Dermis microvascular lymphatic vessel endothelial cell (primary cell): ENCODE measurements at places on chromosomes 3 and 15. TPM values are rescaled to one million over a fixed set of nuclear protein-coding genes. Genes with fewer than 3 reads are reported as not detected.

GYG1 gene
- total RNA-seq: 37.4 and 40.5 TPM in 2 replicates

UBE2E2 gene
- total RNA-seq: 28.1 and 31.5 TPM in 2 replicates

MFGE8 gene
- 26.7 and 50.3 TPM in 2 replicates for total RNA-seq

TTC21A gene
- 0.90 and 3.2 TPM in 2 replicates for total RNA-seq

SLC27A2 gene
- total RNA-seq: 3.6 and 3.7 TPM in 2 replicates

DUOXA1 gene
- not detected in 2 replicates for total RNA-seq

ARHGEF26 gene
- total RNA-seq: 0.13 TPM in 2 replicates

SAMD7 gene
- not detected in 2 replicates for total RNA-seq

SHC4 gene
- 0.25 and 0.51 TPM in 2 replicates for total RNA-seq

KY gene
- not detected in 2 replicates for total RNA-seq

PGBD4 gene
- total RNA-seq: 0.64 and 1.1 TPM in 2 replicates

FGD5 gene
- 86.3 and 122 TPM in 2 replicates for total RNA-seq

ZNF860 gene
- total RNA-seq: 1.3 and 1.9 TPM in 2 replicates

SERPINI1 gene
- 0.76 and 1.4 TPM in 2 replicates for total RNA-seq

ARIH2 gene
- total RNA-seq: 54.7 and 74.6 TPM in 2 replicates

SLC22A14 gene
- under 0.01 TPM in 1 of 2 replicates, not detected in the other for total RNA-seq

RUBCN gene
- total RNA-seq: 5.1 and 9.0 TPM in 2 replicates

GREM1 gene
- total RNA-seq: under 0.01 and 0.13 TPM in 2 replicates

ISLR gene
- 0.13 TPM in 1 of 2 replicates, not detected in the other for total RNA-seq

TPRA1 gene
- total RNA-seq: 23.1 and 30.7 TPM in 2 replicates

IL17RC gene
- 16.9 and 25.3 TPM in 2 replicates for total RNA-seq

PLCH1 gene
- under 0.01 TPM in 1 of 2 replicates, not detected in the other for total RNA-seq

GMNC gene
- not detected in 2 replicates for total RNA-seq

ERICH6 gene
- under 0.01 TPM in 2 replicates for total RNA-seq

ZBTB20 gene
- total RNA-seq: 8.7 and 12.5 TPM in 2 replicates

CCDC54 gene
- not detected in 2 replicates for total RNA-seq

FEZF2 gene
- total RNA-seq: not detected in 2 replicates

NR1I2 gene
- total RNA-seq: under 0.01 TPM in 1 of 2 replicates, not detected in the other

AHSG gene
- total RNA-seq: under 0.01 TPM in 1 of 2 replicates, not detected in the other

PIK3R4 gene
- total RNA-seq: 27.9 and 35.0 TPM in 2 replicates

PRSS50 gene
- not detected in 2 replicates for total RNA-seq

WDR49 gene
- 0.13 TPM in 2 replicates for total RNA-seq

CPEB1 gene
- not detected in 2 replicates for total RNA-seq

WDR93 gene
- total RNA-seq: under 0.01 TPM in 1 of 2 replicates, not detected in the other

RBP2 gene
- not detected in 2 replicates for total RNA-seq

GABRR3 gene
- not detected in 2 replicates for total RNA-seq

MAP1A gene
- total RNA-seq: under 0.01 and 0.13 TPM in 2 replicates

MNS1 gene
- total RNA-seq: 0.13 TPM in 2 replicates

ROPN1 gene
- total RNA-seq: not detected in 2 replicates

NCBP2 gene
- total RNA-seq: 49.3 and 50.3 TPM in 2 replicates

NPAP1 gene
- total RNA-seq: not detected in 2 replicates

SLC6A1 gene
- total RNA-seq: not detected in 2 replicates

ASB14 gene
- not detected in 2 replicates for total RNA-seq

C2CD4B gene
- 28.2 and 44.5 TPM in 2 replicates for total RNA-seq

BLM gene
- 3.0 and 5.1 TPM in 2 replicates for total RNA-seq

GUCA1C gene
- total RNA-seq: not detected in 2 replicates

CSPG5 gene
- 0.26 and 0.38 TPM in 2 replicates for total RNA-seq

SGO1 gene
- total RNA-seq: 1.8 and 3.7 TPM in 2 replicates

ITGB5 gene
- total RNA-seq: 51.0 and 70.0 TPM in 2 replicates

SPATA12 gene
- 0.25 and 0.39 TPM in 2 replicates for total RNA-seq

TMC3 gene
- total RNA-seq: not detected in 2 replicates
